ENCODE measurements at places on chromosomes 1 and 21.

DNA sequence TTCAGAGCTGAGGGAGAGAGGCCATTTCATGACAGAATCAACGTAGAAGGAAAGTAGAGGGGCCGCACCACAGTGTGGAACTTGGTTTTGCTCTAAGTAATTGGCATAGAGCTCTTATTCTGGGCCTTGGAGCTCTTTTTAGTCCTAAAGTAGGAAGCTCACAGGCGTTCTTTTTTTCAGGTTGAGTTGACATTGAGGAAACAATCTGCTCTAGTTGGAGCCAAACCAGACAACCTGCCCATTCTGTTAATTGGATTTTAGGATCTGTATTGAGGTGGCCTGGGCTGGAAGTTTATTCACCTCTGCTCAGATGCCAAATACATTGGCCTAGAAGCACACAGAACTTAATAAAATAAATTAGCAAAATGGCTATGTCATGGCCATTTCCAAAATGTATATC is 1093.9 kb downstream of the ADGRL2 start:
- DNase-seq, result no peak

DNA sequence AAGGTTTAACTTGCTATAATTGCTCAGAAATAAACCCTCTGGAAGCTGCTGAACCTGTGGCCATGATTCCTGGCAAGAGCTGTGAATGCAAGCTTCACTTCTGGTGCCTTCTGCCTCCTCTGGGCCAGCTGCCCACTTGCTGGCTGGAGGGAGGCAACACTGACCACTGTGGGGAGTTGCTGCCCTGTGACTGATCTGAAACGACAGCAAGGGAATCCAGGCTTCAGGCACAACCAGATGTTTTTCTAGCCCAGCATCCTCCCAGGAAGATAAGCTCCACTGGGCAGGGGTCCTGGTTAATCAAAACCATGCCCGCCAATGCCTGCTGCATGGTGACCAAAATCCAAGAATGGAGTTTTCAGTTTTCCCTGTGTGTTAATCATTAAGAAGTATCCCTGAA is 180.0 kb upstream of the HMGB4 start:
- no peak for DNase-seq

DNA sequence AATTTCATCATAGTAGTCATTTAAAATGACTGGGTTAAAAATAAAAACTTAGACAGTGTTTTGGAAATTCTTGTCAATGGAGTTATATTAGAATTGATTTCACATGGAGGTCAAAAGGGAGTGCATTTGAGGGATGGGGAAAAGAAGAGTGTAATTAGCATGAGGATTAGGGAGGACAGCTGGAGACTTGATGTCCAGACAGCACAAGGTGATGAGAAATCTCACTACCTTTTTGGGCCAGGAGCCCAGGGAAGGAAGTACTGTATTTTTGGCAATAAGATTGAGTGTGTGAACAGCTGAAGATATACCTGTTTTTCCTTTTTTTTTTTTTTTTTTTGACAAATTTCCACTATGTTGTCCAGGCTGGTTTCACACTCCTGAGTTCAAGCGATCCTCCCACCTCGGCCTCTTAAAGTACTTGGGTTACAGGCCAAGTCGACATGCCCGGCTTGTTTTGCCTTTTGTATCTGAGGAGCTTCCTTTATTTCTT is 163.6 kb downstream of the PAPPA2 start:
- no peak for DNase-seq

DNA sequence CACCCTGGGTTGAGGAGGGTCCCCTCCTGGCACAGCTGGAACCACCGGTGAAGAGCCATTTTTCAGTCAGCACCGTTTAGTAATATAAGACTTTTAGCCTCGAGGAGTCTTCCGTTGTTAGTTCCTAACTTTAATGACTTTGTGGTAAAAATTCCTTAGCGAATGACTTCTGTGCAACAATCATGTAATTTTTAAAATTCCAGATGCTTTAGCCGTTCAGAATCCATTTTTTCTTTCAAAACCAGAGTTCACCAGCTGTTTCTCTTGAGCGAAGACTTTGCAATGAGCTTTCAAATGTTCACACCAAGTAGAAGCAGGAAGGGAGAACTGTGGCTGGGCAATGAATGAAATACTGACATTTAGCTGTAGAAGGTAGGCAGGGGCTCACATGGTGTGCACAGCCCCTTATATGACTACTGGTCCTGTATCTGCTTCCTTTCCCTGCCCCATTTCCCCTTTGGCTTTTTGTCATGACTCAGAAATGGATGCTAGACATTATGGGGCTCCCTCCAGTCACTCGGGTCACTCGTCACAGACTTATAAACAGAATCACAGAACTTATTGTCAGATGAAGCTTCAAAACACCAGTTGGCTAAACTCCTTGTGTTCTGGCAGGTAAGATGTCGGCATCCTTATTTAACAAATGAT is 4.1 kb downstream of the DISC1 start:
- no peak for DNase-seq

- DNase-seq, result no peak
These were observed 746.5 kb upstream of the CHRM3 start for GRCh38 chr1:238639861-238640260.

DNA sequence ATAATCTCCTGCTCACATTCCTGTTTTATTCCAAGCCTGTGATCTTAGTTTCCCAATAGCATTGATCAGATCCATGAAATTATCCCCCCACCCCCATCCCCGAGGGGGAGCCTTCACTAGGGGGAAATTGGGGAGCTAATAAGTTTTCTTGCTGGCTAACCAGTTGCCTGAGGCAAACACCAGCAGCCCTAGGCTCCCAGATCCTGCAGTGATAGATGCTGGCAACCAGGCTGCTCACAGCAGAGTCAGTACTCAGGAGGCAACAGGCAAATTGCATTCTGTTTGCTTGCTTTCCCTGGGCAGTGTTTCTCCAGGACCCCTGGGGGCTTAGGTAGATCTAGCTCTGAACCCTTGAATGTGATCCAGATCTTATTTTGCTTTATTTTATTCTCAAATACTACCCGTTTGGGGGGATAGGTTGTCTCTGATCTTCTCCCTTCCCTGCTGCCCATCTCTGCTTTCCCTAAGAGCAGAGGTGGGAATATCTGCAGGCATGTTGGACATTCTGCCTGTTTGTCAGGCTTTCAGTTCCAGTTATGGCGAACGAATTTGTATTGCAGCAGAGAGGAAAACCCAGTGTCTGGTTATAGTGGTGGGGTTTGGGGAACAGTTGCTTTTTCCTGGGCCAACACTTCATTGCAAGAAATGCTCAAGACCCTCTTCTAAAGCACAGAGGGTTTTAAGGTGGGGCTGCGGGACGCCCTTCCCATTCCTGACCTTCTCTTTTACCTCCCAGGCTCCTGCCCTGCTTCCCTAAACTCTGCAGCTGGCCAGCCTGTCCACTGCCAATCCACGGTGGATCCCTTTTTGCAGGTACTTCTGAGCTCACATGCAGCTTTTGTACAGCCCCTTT is 289.8 kb upstream of the PLXNA2 start:
- no peak for DNase-seq

- no peak for DNase-seq
These were observed 129.6 kb downstream of the RYR2 start for GRCh38 chr1:237171454-237172117.

DNA sequence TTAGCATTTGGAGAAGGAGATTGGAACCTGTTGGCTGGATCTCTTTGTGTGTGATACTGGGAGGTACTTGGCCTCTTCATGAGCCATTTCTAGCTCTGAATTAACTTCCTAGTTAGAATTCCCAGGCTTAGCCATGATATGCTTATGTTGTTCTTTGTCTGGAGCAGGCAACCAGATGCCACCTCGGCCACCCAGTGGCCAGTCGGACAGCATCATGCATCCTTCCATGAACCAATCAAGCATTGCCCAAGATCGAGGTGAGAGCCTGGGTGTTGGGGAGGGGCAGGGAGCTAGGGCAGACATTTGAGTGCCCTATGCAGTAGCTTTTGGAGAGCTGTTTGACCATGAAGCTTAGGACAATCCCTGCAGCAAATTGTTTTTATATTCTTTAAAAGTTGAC is 26.5 kb upstream of the PIGV start:
- DNase-seq, result no peak

GRCh38 chr1:194277927-194278326 is 1091.5 kb upstream of the B3GALT2 start:
- no peak for DNase-seq

DNA sequence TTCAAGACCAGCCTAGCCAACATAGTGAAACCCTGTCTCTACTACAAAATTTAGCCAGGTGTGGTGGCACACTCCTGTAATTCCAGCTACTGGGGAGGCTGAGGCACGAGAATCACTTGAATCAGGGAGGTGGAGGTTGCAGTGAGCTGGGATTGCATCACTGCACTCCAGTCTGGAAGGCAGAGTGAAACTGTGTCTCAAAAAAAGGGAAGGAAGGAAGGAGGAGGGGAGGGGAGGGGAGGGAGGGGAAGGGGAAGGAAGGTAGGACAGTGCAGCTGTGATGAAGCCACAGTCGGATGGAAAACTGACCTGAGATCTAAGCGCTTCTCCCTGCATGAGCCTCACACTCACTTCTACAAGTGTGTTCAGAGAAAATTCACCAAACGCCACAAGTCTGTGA is 22.0 kb upstream of the FHAD1 start:
- no peak for DNase-seq

DNA sequence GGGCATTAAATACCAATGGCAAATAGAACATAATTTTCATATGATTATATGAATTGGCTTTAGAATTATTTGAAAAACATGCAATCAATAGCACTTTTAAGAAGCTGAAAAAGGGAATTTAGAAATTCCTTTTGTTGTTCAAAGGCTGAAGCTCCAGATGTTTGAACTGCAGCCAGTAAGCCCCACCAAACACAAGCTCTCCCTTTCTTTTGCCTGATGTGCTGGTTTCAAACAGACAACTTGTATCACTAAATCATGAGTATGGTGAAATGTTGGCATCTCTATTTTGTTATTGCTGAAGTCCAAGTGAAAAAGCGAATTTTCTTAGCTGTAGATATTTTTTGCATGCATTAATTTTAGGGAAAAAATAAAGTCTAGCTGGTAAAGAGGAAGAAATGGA is 27.5 kb upstream of the NCAM2 start:
- no peak for DNase-seq

GRCh38 chr1:173482683-173483082 is 5.5 kb downstream of the PRDX6 start:
- no peak for DNase-seq

- peak; percentile 43 for DNase-seq
These were observed 28.9 kb downstream of the ODR4 start for GRCh38 chr1:186404454-186405051.

- no peak for DNase-seq
These were observed 436.6 kb downstream of the MRPL39 start for GRCh38 chr21:25170681-25171080.

Data from CD4-positive, alpha-beta memory T cell (primary cell).